ENCODE measurements at places on chromosomes 13 and 19. TPM values are rescaled to one million over a fixed set of nuclear protein-coding genes. Genes with fewer than 3 reads are reported as not detected.

Gene SPHK2
- total RNA-seq: 8.5 TPM

Gene KIR2DL3
- total RNA-seq: not detected

Gene PNMA8A
- total RNA-seq: not detected

Gene EBI3
- total RNA-seq: not detected

Gene PCSK4
- 5.7 TPM for total RNA-seq

Gene BRME1
- total RNA-seq: 5.4 TPM

GRCh38 chr13:35702316-35702715 is 225.8 kb upstream of the MAB21L1 start:
- no peaks in the 10 kb centered on the region for H3K36me3 ChIP-seq
- no peaks in the 10 kb centered on the region for H3K27me3 ChIP-seq
- no peak overlapping the region for H3K27ac ChIP-seq
- H3K4me3 ChIP-seq: no peak overlapping the region
- DNase-seq: no peak

DNA sequence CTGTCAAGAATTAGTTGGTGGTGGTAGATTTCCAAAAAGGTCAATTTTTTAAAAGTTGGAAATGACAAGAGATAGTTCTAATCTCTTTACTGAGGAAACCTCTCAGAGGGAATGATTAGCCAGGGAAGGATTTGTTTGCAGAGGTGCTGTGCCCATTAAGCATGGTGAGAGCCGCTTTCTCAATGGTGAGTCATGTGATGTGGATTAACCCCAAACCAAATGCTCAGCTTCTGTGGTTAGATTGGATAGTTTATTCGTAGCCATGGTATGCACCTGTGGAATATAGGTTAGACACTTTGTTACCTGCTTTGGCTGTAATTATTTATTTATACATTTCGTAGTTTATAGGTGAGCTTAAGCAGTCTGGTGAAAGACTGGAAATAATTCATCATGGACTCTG is 7.1 kb downstream of the HNRNPM start:
- DNase-seq: peak; percentile 96
- H3K27ac ChIP-seq: peak overlapping the region; percentile 30
- H3K4me1 ChIP-seq: peaks cover 58% of the 10 kb centered on the region
- peaks cover 51% of the 10 kb centered on the region for H3K36me3 ChIP-seq
- H3K4me3 ChIP-seq: 0 out of 2 replicates have a peak overlapping the region, but pooled peaks have one; percentile 2

DNA sequence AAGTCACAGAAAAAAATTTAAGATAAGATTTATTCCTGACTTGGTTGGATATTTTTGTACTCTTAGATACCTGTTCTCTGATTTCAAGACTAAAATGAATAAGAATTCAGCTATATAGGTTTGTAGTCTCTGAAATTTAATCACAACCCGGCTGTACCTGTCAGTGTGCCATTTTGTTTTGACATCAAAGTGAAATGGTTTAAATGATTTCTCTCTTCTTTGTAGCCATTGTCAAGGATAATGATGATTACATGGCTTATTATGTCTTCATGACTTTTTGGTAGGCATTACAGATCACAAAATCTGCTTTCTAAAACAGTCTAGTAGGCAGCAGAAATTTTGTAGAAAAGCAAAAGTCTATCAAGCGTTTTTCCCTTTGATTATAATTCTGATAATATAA is 72.5 kb downstream of the PCDH17 start:
- H3K4me3 ChIP-seq: no peak overlapping the region
- no peaks in the 10 kb centered on the region for H3K27me3 ChIP-seq
- H3K27ac ChIP-seq: no peak overlapping the region

- H3K27ac ChIP-seq: no peak overlapping the region
- no peaks in the 10 kb centered on the region for H3K36me3 ChIP-seq
- H3K4me1 ChIP-seq: no peaks in the 10 kb centered on the region
- no peak for DNase-seq
- peaks cover 72% of the 10 kb centered on the region for H3K27me3 ChIP-seq
- peak overlapping the region; percentile 47 for H3K4me3 ChIP-seq
These were observed 1.5 kb downstream of the ZIC5 start for GRCh38 chr13:99969919-99970650.

GRCh38 chr19:31749231-31749630 is 400.0 kb upstream of the TSHZ3 start:
- DNase-seq: no peak
- H3K27me3 ChIP-seq: no peaks in the 10 kb centered on the region
- H3K27ac ChIP-seq: no peak overlapping the region

GRCh38 chr13:90551253-90551652 is 796.2 kb upstream of the MIR17HG start:
- H3K27ac ChIP-seq: no peak overlapping the region
- no peak for DNase-seq
- H3K27me3 ChIP-seq: no peaks in the 10 kb centered on the region

DNA sequence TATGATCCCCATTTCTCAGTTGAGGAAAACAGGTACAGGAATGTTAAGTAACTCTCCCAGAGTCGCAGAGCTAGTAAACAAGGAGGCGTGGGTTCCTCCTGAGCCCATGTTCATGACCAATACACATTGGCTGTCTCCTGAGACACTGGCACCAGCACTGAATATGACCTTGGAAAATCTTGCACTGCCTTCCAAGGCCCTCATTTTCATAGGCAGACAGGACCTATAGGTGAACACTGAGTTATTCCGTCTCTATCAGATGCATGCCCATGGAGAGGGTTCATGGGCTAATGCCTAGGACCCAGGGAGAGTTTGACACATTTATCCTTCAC is 504.8 kb downstream of the RFC3 start:
- H3K27me3 ChIP-seq: no peaks in the 10 kb centered on the region
- H3K27ac ChIP-seq: no peak overlapping the region
- no peak for DNase-seq
- no peak overlapping the region for H3K4me3 ChIP-seq

DNA sequence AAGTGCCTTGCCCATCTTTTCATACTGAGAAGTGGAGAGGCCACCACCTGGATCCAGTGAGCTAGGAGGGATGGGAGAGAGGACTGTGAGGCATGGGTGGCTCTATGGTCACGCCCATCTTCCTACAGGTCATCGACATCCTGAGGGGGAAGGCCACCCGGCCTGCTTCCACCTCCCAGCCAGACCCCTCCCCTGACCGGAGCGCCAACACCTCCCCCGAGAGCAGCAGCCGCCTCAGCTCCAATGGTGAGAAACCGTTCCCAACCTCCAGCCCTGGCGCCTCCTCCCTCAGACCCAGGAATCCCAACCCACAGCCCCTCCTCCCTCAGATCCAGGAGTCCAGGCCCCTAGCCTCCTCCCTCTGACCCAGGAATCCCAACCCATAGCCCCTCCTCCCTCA is 10.1 kb downstream of the BCL3 start:
- H3K27ac ChIP-seq: no peak overlapping the region
- no peaks in the 10 kb centered on the region for H3K27me3 ChIP-seq
- no peak overlapping the region for H3K4me3 ChIP-seq
- no peak for DNase-seq
- H3K36me3 ChIP-seq: peaks cover 7% of the 10 kb centered on the region
- H3K4me1 ChIP-seq: peaks cover 17% of the 10 kb centered on the region

DNA sequence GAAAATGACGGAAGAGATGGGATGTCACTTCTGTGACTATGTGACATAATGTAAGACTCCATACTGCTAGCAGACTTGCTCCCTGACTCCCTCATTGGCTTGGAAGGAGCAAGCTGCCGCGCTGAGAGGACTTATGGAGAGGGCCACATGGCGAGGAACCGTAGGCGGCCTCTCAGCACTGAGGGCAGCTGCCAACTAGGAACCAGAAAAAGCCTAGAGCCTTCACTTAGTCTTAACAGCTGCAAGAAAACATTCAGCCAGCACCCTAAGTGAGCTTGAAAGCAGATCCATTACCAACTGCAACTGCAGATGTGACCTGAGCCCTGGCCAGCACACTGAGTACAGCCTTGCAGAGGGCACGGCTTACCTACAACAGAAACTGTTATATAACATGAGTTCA is 33.9 kb downstream of the USP12 start:
- H3K36me3 ChIP-seq: peaks cover 13% of the 10 kb centered on the region
- H3K4me1 ChIP-seq: peaks cover 9% of the 10 kb centered on the region
- no peak overlapping the region for H3K27ac ChIP-seq
- H3K4me3 ChIP-seq: no peak overlapping the region
- DNase-seq: no peak

DNA sequence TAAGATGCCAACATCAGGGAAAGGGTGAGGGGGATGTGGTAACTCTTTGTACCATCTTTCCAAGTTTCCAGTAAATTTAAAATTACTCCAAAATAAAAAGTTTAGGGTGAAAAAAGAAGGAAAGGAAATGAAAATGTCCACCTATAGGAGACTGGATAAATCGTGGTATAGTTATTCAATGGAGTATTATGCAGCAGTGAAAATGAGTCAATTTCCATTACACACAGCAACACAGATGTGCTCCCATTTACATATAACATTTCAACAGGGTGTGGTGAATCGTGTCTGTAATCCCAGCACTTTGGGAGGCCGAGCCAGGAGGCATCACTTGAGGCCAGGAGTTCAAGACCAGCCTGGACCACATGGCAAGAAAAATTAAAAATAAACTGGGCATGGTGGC is 7.4 kb upstream of the ZNF541 start:
- no peaks in the 10 kb centered on the region for H3K36me3 ChIP-seq
- no peak for DNase-seq
- peaks cover 9% of the 10 kb centered on the region for H3K4me1 ChIP-seq
- H3K4me3 ChIP-seq: no peak overlapping the region
